ENCODE measurements at places on chromosomes 3 and 15.

DNA sequence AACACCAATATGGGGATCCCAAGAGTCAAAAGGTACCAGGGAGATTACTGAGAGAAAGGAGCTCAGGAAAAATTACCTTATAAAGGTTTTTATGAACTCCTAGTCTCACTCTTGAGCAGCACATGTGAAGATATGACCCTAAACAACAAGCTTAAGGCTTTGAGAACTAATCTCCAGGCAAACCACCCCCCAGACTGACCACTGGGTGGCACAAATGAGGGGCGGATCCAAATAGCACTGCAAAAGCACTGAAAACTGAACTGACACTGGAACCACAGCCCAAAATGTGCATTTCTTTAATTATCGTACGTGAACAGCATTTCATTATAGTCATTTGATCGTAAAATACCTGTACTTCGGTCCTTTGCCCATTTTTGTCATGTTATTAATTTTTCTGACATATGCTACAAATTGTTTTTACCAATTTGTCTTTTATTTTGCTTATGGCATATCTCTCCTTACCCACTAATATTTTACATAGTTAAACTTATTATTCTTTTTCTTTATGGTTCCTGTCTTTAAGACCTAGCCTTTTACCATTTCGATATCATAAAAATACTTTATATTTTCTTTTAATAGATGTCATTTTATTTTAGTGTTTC lies 31.5 kb upstream of the TFDP2 start:
- DNase-seq = peak; percentile 21

DNA sequence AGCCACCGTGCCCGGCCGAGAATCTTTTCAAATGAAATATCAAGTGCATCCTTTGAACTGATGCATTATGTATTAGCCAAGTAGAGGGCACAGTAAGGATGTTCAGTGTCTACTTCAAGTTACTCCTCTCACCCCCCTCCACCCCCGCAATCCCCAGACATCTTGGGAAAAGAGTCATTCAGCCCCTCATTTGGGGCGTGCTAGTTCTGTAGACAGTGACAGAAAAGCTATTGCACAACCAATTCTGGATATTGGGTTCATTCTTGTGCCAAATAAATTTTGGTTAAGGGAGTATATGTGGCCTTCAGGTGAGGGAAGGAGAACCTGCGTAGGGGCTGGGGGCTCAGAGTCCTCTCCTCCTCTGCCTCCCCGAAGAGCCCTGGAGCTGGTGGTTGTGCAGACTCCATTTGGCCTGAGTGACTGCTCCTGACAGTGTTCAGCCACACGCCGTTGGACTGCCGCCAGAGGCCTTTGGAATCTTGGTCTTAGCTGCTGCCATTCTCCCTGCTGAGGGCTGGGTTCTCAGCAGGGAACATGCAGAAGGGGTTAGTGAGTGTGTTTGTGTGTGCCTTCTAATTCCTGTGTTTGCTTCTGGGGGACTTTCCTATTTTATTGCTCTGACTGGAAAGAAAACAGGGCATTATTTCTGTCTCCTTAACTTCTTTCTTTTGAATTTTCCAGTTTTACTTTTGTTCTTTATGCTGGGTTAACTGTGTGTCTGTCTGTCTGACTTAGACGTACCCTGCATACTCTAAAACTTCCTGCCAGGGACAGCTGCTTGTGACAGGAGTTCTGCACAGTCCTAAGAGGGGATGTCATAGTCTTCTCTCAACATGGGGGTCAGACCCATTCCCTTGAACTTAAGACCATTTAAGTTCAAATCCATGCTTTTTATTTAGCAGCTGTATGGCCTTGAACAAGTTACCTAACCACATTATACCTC lies 21.0 kb downstream of the RARB start:
- no peak for DNase-seq

- no peak for DNase-seq
Observed at GRCh38 chr15:57923750-57924149, 141.8 kb downstream of the ALDH1A2 start.

DNA sequence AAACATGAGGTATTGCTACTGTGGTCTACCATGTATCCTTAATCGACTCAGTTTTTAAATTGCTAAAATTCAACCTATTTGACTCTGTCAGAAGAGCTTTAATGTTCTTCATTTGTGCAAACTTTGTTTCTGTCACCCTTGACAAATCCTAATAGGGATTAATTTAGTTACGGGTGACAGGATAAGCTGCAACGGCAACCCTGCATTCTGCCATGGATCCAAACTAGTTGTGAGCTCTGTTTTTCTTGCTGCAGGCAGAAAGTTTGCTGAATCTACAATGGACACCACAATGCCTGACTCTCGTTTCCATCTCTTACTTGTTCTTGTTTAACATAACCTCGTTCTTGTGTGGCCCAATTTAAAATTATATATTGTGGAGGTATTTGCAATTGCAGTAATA lies 352.3 kb downstream of the ROBO2 start:
- DNase-seq = no peak
